ENCODE measurements at places on chromosomes 1 and 21.

GRCh38 chr21:26351661-26352060 is 181.1 kb upstream of the APP start:
- DNase-seq, result no peak

DNA sequence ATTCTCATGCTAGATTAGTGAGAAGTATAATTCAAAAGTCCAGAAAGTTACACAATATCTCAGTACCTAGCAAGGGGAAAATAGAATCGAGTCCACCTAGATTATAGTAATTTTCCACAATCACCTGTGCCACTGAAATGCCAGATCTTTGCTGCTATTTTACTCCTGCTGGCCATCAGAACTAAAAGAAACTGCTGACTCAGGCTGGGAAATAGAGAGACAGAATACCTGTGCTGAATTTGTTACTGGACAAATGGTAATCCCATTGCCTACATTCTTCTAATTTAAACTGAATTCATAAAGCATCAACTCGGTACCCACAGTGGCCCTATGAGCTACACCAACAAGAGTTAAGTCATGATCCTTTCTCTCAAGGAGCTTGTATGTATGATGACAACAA is 55.0 kb downstream of the USH2A start:
- DNase-seq, result no peak

- no peak for DNase-seq
Measured at GRCh38 chr1:53206735-53207379, 10.2 kb downstream of the CPT2 start.

GRCh38 chr1:43979528-43980254 is 681 bp downstream of the B4GALT2 start:
- DNase-seq, result peak; percentile 56

DNA sequence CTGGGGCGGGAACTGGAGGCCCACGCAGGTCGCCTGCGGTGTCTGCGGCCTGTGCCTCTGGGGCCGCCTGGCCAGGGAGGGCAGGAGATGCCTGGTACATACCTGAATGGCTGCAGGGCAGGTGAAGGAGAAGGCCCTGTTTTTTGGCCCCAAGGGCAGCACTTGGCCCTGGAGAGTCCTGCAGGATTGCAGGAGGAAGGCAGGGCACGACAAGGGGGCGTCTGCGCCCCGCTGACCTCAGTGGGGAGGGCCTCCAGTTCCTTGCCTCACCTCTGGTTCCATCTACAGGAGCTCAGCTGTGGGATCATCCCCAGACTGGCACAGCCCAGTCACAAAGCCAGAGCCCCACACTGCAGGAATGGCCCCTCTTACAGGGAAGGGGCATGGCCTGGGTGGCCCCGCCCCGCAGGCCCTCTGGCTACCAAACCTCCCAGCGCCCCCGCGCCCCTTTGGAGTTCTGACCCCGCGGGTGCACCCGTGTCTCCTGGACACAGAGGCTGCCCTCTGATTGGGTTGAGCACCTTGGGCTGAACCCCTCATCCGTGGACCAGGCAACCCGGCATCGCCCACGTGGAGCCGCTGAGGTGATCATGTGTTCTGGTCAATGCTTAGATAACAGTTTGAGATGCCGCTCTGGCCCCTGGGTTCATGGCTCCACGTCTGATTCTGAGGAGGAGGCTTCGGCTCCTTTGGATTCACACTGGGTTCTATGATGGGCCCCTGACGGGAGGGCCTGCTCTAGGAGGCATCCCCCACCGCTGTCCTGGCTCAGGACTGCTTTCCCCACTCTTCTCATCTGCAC is 1.3 kb upstream of the PEX10 start:
- no peak for DNase-seq

- no peak for DNase-seq
Measured at GRCh38 chr1:40650075-40650474, 15.4 kb downstream of the RIMS3 start.

GRCh38 chr1:169914531-169914930 is 20.8 kb upstream of the SCYL3 start:
- DNase-seq, result peak; percentile 40

DNA sequence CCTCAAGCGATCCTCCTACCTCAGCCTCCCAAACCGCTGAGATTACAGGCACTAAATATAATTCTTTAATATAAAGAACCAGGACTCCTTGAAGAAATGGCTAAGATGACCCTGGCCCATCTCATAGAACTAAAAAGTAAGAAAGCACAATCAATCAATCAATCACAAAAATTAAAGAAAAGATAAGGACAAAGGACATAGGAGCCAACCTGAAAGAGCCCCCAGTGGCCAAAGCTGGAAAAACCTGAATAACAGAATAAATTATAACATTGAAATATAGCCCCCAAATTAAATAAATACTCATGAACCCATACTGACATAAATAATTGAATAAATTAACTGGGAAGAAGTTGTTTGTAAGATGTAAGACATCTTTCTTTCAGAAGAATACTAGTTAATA is 8.9 kb downstream of the NUP210L start:
- no peak for DNase-seq

DNA sequence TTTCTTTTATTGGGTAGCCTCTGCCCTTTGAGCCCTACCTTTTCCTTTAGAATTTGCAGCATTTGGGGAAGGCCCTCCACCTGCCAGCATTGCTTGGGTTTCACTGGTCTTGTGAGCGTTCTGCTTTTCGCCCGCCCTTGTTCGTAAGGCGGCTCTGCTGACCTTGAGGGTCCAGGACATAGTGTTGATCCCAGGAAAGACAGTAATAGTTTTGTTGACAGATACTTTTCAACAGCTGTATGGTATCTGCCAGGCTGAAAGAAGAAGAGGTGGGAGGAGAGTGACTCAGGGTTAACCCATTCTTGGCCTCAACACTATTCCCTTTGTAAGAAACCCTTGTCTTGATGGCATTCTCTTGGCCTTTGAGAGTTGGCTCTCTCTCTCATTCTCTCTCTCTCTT is 113.4 kb upstream of the SPAG17 start:
- no peak for DNase-seq

DNA sequence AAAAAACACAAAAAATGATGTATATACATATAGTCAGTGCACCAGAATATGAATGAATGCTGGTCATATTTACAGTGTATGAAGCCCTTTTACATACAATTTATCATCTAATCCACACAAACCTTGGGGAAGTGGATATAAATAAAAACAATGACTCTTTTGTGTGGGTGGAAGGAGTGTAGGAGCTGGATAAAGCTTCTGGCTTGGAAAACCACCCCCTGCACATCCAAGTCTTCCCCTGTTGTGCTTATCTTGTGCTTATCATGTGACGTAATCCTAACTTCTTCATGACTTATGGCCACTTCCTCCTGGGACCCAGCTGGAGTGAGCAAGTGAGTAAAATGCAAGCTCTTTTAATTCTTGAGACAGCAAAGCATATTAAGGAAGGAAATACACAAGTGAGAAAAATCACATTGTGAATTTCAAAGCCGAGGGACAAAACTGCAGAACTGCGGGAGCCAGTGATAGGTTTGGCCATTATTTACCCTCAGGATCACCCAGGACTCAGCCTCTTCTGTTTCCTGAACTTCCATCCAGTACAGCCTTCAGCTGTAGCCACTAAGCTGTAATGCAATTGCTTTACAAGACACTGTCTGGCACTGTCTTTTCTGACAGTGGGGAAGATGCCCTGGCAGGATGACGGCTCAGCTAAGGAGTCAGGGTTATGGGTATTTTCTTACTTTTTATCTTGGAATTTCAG is 104.0 kb upstream of the PPM1J start:
- peak; percentile 86 for DNase-seq

DNA sequence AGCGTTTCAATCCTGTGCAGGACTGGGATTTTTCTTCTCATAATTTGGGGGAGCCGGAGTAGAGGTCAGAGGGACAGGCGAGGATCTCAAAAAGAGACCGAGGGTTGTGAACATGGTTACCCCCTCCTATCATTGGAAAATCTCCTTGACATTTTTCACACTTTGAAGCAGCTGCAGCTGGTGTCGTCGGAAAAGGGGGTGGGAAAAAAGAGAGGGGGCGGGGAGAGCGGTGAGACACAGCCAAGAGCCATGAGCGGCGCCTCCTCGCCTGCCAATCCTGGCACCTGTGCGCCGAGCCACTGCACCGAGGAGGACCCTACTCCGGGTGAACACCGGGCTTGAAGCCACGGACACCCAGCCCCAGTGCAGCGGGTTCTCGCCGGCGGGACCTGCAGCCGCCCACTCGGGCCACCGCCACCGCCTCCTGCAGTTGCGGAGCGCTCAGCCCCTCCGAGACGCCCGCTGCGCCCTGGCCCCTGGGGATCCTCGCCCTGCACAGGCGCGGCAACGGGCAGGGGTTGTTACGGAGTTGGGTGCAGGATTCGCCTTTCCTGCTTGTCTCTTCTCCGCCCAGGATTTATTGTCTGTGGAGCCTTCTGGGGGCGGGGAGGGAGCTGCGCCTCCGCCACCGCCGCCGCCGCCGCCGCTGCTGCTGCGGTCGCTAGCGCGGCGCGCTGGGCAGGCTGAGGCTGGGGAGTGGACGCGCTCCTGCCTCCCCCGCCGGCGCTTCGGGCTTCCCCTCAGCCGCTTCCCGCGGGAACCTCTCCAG is at the start of gene LRRC7:
Gene LRRC7, plus strand, starts transcription at position 271 of the 769 bp plus-strand sequence. CDS start 718 bp downstream, outside the sequence.
- no peak for DNase-seq

DNA sequence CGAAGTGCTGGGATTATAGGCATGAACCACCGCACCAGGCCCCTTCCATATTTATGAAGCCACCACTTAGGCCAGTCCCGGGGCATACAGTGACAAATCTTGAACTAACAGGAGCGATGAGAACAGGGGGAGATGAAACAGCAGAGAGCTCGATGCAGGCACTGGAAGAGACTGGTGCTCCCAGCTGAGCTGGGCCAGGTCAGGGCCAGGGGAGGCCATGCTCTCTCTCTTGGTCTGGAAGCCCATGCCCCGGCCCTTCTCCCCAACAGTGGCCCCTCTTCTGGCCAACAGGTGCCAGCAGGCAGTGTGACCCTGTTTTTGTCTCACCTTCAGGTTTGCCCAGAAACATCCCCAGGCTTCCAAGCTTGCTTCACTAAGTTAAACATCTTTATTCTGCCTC is 269.9 kb upstream of the C1orf174 start:
- no peak for DNase-seq
